Memory B cell (primary cell): ENCODE measurements at places on chromosomes 2 and 18.

DNA sequence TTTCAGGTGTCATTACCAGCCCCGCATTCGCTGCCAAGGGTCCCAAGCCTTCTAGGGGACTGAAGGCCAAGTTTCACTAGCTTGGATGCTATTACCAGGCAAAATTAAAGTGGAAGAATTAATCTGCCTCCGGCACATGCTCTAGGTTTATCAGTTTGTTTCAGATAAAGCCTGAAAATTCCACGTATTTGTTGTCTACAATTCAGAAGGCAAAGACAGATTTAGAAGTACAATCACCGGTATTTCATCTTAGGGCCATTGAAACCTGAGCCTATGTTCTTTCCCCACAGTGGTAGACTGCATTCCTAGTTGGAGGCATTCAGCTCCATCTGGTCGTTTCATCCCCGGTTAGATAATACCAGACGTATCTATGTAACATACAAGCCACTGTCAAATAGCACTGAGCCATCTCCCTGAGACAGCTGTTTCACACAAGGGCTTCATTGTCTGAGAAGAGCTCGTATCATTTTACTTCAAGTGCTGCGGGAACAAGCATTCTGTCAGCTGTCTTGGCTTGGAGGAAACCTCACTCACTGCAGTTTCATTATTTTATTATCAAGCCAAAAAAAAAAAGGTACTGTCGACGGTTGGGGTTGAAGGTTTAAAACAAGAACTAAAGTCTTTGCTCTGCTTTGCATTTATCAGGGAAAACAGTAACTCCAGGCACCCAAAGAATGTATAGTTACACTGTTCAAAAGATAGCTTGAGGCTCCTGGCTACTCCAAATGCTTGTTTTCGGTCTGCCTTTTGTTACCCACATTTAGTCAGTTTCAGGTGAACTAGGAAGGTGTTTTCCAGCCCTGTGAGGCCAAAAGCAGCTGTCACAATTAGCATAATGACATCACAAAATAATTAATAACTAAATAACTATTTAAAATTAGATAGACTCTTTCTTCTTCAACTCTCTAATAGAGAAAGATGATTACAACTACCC lies 76.7 kb downstream of the TGIF1 start:
- H3K27me3 ChIP-seq = no peaks in the 10 kb centered on the region
- H3K4me3 ChIP-seq = peak overlapping the region; percentile 67
- H3K36me3 ChIP-seq = peaks cover 2% of the 10 kb centered on the region

DNA sequence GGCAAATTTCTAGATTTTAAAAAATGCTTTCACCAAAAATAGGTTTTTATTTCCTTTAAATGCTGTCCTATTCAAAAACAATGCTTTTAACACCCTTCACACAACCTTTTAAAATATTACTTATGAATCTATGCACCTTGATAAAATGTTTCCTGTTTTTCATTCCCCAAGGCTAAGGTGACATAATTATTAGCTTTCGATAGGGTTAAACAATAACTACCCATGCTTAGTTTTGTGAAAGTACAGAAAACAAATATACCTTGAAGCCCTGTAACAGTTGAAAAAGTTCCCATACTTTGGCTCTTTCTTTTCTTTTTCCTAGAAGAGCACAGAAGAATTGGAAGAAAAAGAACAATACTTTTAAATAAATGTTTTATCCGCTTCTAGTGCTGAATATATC lies 54.9 kb upstream of the ITPRID2 start:
- DNase-seq = no peak
- no peaks in the 10 kb centered on the region for H3K36me3 ChIP-seq
- H3K4me1 ChIP-seq = no peaks in the 10 kb centered on the region
- no peak overlapping the region for H3K27ac ChIP-seq
- peaks cover 11% of the 10 kb centered on the region for H3K27me3 ChIP-seq
- no peak overlapping the region for H3K4me3 ChIP-seq

DNA sequence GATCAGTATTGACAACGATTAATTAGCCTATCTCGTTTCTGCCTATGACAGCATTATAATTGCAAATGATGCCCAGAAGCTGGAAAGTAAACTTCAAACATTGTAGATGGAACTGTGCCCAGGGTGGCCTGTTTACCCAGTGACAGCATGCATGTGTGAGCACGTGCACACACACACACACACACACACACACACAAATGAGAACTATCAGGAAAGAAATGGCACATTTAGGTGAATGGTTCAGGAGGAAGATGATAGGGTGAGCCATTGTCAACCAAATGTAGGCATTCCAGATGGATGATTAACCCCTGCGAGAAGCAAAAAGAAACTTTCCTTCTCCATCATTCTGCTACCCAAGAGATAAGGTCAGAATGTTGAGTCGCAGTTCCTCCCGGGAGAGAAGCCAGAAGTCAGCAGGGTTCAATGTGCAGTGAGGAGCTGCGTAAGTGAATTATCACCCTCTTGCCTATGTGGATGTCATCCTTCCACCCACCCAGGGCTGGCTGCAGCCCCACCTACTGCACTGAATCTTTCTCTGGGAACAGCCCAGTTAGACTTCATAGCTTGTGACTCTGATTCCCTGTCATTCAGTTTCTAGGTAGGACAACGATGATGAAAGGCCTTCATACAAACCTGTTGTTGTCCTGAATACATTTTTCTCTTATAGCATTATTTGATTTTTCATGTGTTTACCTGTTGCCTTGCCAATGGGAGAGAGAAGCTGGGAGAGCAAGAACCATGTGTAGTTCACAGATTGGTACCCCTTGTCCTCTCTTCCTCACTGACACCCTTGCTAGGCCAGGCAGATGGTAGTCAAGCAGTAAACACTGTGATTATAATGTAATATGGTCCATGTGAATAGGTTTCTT lies 3.5 kb upstream of the APOB start:
- H3K4me1 ChIP-seq = no peaks in the 10 kb centered on the region
- peaks cover 10% of the 10 kb centered on the region for H3K27me3 ChIP-seq
- DNase-seq = no peak
- H3K4me3 ChIP-seq = no peak overlapping the region

DNA sequence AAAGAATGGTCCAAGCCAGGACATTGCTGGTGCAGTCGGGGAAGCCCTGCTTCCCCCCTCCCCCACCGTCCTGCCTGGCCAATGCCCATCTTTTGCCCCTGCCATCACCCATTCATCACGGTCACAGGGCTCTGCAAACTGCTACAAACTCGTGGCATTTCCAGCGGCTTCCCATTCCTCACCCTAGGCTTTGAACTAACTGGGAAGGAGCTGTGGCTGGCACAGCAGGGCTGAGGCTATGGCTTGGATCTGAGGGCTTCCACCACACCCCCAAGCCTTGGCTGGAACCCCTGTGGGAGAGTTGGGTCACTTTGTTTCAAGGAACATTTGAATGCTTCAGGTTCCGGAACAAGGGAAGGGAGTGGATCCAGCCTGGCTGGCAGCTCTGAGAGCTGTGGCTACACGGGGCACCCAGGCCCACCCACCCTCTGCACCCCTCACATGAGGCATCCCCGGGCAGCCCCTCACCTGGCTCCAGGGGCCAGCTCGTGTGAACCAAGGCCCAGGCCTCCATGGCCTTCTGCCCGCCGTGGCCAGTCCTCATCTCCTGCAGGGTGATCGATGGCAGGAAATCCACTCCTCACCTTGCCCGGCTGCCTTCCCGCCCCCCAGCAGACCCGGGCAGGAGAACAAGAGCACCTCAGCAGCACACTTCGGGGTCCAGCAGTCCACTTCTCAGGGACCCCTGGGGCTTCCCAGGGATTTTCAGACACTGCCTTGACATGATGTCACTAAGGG lies 58.8 kb upstream of the OTOS start:
- H3K36me3 ChIP-seq = no peaks in the 10 kb centered on the region
- no peak overlapping the region for H3K27ac ChIP-seq
- H3K4me3 ChIP-seq = no peak overlapping the region
- DNase-seq = no peak

DNA sequence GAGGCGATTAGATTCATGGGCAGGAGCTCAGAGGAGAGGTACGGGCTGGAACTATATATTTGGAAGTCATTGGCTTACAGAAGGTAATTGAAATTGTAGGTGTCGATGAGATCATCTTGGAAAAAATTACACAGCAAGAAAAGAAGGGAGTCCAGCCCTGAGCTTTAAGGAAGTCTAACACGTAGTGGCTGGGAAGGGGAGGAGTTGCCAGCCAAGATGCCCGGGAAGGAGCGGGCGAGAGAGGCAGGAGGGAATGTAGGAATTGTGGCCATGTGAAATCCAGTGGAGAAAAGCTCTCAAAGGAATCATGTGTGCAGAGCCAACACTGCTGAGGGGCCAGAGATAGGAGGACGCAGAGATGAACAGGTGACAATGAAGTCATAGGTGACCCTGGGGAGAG lies 25.6 kb upstream of the SCYGR1 start:
- H3K4me3 ChIP-seq = no peak overlapping the region
- H3K27me3 ChIP-seq = no peaks in the 10 kb centered on the region
- peaks cover 17% of the 10 kb centered on the region for H3K4me1 ChIP-seq

DNA sequence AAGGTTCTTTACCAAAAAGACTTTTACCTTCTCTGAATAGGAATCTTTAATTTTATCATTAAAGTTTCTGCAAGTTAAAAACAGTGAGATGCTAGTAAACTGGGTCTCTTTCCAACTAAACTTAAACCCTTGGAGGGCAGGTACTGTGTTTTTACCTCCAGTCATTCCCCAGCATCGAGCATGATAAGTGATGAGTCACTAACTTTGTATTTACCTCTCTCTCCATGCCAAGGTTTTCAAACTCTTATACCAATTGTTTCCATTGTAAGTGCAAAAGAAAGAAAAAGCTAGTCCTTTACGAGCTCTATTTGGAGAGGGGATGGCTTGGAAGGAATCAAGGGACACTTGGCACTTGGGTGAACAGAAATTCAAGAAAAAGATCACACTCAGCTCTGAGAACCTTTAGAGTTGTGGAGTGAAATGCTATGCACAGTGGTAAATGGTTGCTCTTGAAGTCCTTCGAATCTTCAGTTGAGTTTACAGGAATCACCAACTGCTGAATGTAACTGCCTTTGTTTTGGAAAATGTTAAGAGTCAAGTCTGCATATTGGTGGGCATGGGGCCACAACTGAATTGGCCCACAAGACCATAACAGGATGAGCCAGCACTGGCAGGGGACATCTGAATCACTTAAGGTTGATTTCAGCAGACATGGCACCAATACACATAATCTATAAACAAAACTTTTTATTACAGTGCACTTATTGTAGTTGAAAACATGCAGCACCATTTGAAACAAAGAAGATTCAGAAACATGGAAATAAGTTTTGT lies 8.3 kb upstream of the RBM43 start:
- no peak overlapping the region for H3K4me3 ChIP-seq
- no peak overlapping the region for H3K27ac ChIP-seq
- no peaks in the 10 kb centered on the region for H3K27me3 ChIP-seq
- peaks cover 22% of the 10 kb centered on the region for H3K36me3 ChIP-seq
- peaks cover 3% of the 10 kb centered on the region for H3K4me1 ChIP-seq
- no peak for DNase-seq

- no peaks in the 10 kb centered on the region for H3K27me3 ChIP-seq
- peak overlapping the region; percentile 93 for H3K27ac ChIP-seq
- H3K36me3 ChIP-seq = peaks cover 15% of the 10 kb centered on the region
- peaks cover 25% of the 10 kb centered on the region for H3K4me1 ChIP-seq
- peak; percentile 9 for DNase-seq
Measured at GRCh38 chr2:226970362-226970761, 134.5 kb downstream of the RHBDD1 start.

- H3K4me3 ChIP-seq = no peak overlapping the region
- H3K36me3 ChIP-seq = peaks cover 2% of the 10 kb centered on the region
- H3K4me1 ChIP-seq = peaks cover 5% of the 10 kb centered on the region
- H3K27me3 ChIP-seq = peaks cover 5% of the 10 kb centered on the region
Measured at GRCh38 chr2:25071966-25072365, 30.1 kb downstream of the EFR3B start.

- no peaks in the 10 kb centered on the region for H3K4me1 ChIP-seq
- no peaks in the 10 kb centered on the region for H3K36me3 ChIP-seq
- H3K27me3 ChIP-seq = peaks cover 2% of the 10 kb centered on the region
- no peak overlapping the region for H3K27ac ChIP-seq
Measured at GRCh38 chr2:109365131-109365530, 236.1 kb downstream of the SH3RF3 start.

GRCh38 chr2:2269989-2270562 lies 61.0 kb downstream of the MYT1L start:
- H3K36me3 ChIP-seq = no peaks in the 10 kb centered on the region
- H3K4me3 ChIP-seq = no peak overlapping the region
- peaks cover 1% of the 10 kb centered on the region for H3K27me3 ChIP-seq
- no peak for DNase-seq

GRCh38 chr2:147224070-147224469 lies 620.8 kb upstream of the ACVR2A start:
- H3K36me3 ChIP-seq = no peaks in the 10 kb centered on the region
- H3K4me3 ChIP-seq = no peak overlapping the region
- no peak overlapping the region for H3K27ac ChIP-seq
- no peaks in the 10 kb centered on the region for H3K4me1 ChIP-seq

- no peak overlapping the region for H3K27ac ChIP-seq
- H3K36me3 ChIP-seq = no peaks in the 10 kb centered on the region
- H3K4me1 ChIP-seq = peaks cover 4% of the 10 kb centered on the region
- no peak overlapping the region for H3K4me3 ChIP-seq
- H3K27me3 ChIP-seq = no peaks in the 10 kb centered on the region
- DNase-seq = no peak
Measured at GRCh38 chr2:58540681-58541080, 299.6 kb upstream of the FANCL start.

DNA sequence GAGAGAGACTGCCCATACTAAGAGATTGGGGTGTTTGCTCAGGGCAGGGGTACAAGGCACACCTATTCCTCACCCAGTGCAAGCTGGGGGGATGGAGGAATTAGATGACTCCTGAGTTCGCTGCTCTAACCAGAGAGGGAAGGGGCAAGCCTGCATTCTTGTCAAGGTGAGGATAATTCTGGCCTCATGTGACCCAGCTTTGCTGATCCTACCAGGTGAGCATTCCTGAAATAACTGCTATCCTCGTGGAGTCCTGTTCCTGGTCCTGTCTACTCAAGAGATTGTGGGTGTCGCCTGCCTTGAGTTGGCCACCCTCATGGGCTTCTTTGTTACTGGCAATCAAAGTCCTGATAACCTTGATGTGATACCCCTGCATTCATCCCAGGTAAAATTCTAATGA lies 206.0 kb downstream of the SPP2 start:
- no peaks in the 10 kb centered on the region for H3K36me3 ChIP-seq
- DNase-seq = no peak
- H3K4me3 ChIP-seq = no peak overlapping the region
- H3K27me3 ChIP-seq = peaks cover 23% of the 10 kb centered on the region
